Esophagus mucosa (tissue), 1 donor: ENCODE measurements at places on chromosomes 5 and 9. TPM values are rescaled to one million over a fixed set of nuclear protein-coding genes. Genes with fewer than 3 reads are reported as not detected.

The IL4 gene
- not detected for total RNA-seq

The C9orf152 gene
- 0.60 TPM for total RNA-seq

The CATSPER3 gene
- total RNA-seq: 0.40 TPM

The TXNDC8 gene
- total RNA-seq: not detected

The IFNB1 gene
- not detected for total RNA-seq

The SHLD3 gene
- 1.5 TPM for total RNA-seq

The UNC13B gene
- total RNA-seq: 31.0 TPM

The TAS2R1 gene
- not detected for total RNA-seq

The FAM81B gene
- not detected for total RNA-seq

The SAPCD2 gene
- total RNA-seq: 13.8 TPM

The LRRC70 gene
- 0.16 TPM for total RNA-seq
